Motor neuron (in vitro differentiated cells): ENCODE measurements at places on chromosomes 2 and 18. TPM values are rescaled to one million over a fixed set of nuclear protein-coding genes. Genes with fewer than 3 reads are reported as not detected.
A peak's percentile ranks its signal among the peaks of the same experiment; 100 is the strongest.

Gene AKAIN1
- total RNA-seq = 0.27 TPM in 1 of 2 replicates, not detected in the other

Gene SNORC
- total RNA-seq = 2.1 and 2.6 TPM in 2 replicates

Gene FBXO41
- total RNA-seq = 7.6 and 11.2 TPM in 2 replicates

Gene THSD7B
- total RNA-seq = 1.4 and 2.5 TPM in 2 replicates

Gene EVX2
- 0.15 and 0.16 TPM in 2 replicates for total RNA-seq

Gene G6PC2
- 0.25 TPM in 1 of 2 replicates, not detected in the other for total RNA-seq

Gene IL36RN
- 0.69 TPM in 1 of 2 replicates, not detected in the other for total RNA-seq

Gene RAB6C
- total RNA-seq = 0.92 and 0.94 TPM in 2 replicates

DNA sequence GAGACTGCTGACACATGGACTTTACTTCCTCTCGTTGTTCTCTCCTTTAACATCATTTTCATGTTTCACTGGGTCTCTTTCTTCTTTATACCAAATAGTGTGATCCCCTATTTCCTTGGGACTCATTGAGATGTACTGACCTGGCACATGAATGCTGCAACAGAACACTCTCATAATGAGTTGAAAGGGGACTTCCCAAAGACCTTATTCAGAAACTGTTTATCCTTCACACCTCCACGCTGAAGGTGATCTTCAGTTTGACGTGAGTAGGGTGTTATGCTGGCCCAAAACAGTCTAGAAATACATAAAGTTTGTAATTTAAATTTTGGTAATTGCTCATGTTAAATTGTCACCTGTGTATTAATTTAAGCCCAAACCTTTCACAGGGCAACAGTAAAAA, 1096.8 kb upstream of the GYPC start:
- ATAC-seq = no peak

DNA sequence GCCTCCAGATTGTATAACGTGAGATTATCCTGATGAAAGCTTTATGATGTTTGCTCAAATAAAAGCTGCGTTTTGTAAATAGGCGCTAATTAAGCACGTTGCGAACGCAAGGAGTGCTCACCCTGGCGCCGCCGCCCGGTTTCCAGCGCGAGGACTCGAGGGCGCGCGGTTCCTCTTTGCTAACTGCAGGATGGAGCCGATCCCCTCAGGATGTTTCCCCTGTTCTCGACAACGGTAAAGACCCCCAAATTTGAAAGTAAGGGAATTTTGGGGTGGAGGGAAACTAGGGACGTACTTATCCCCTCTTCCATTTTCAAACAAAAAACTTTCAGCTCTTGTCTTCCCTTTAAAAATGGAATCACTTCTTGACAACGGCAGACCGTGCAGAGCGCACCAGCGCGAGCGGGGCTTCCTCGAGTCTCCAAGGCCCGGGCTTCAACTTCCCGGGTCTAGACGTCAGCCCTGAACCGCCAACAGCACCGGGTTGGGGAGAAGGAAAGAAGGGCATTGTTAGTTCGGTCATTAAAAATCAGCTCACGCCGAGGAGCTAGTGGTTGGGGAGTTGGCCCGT, 1.1 kb upstream of the GBX2 start:
- no peak for ATAC-seq

GRCh38 chr2:125086313-125087184, 1061.5 kb downstream of the CNTNAP5 start:
- no peak for ATAC-seq

GRCh38 chr2:30287857-30288513, 56.7 kb downstream of the LBH start:
- ATAC-seq = no peak

GRCh38 chr2:126978333-126978732, 79.6 kb downstream of the TEX51 start:
- ATAC-seq = no peak

DNA sequence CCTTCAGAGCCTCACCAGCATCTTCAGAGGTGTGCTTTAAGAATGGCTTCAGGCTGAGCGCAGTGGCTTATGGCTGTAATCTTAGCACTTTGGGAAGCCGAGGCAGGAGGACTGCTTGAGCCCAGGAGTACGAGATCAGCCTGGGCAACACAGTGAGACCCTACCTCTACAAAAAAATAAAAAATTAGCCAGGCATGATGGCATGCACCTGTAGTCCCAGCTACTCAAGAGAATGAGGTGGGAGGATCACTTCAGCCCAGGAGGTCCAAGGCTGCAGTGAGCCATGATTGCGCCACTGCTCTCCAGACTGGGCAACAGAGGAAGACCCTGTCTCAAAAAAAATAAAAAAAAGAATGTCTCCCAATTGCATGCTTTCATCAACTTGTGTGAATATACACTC, 133.3 kb upstream of the ARL5A start:
- no peak for ATAC-seq

DNA sequence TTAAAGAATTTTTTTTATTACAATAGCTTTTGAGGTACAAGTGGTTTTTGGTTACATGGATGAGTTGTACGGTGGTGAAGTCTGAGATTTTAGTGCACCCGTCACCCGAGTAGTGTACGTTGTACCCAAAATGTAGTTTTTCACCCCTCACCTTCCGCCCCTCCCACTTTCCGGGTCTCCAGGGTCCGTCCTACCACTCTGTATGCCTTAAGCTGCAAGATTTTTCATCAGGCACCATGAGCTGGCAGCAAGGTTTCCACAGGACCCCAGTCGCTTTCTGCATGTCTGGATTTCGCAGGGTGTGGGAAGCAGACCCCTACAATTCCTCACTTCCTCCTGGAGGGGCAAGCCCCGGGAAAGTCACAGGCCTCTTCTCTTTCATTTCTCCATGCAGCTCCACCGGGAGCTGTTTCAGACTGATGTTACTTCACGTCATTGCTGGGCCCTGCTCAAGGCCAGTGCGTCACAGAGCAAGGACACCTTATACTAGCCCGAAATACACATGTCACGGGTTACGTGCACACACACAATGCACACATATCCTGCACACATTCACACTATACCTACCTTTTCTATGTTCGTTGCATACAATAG, 179.1 kb downstream of the ZFP36L2 start:
- ATAC-seq = no peak

- ATAC-seq = peak; percentile 89
Observed at GRCh38 chr2:232512602-232513001, 7.6 kb upstream of the PRSS56 start.

DNA sequence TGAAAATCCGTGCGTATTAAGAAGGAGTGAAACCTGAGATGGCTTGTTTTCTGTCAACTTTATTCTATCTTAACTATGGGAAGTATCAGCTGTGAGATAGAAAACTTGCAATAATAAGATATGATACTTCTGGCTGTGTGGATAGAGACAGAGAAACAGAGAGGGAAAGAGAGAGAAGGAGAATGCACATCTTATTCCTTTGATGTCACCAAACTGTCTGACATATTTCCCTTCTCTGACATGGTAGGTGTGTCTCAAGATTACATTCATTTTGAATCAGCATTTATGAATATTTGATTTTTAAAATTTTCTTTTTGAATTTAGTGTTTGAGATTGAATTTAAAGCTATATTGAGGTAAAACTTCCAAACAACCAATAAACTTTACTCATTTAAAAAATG, 69.4 kb downstream of the CDC42EP3 start:
- ATAC-seq = no peak

- no peak for ATAC-seq
Observed at GRCh38 chr2:8388781-8389180, 293.1 kb upstream of the ID2 start.

- ATAC-seq = no peak
Observed at GRCh38 chr2:171187177-171187576, 26.5 kb upstream of the TLK1 start.

DNA sequence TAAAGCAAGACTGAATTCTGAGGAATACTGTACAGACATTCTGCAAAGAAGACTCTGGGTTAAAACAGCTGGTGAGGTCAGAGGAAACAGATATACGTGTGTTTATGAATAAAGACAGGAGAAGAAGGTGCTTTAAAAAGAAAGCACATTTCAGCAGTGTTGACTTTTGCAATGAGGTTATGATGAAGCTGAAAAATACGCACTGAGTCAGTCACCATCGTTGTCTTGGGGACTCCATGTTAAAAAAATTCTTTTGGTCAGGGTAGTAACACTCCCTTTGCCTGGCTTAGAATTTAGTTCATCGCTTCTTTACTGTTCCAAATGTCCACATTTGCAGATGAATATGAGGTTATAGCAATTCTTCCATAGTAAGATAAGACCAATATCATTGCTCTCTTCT, 1049.0 kb downstream of the TSN start:
- no peak for ATAC-seq

- no peak for ATAC-seq
Observed at GRCh38 chr2:208183972-208184705, 5.7 kb downstream of the C2orf80 start.

GRCh38 chr18:24982831-24983230, 369.1 kb downstream of the ZNF521 start:
- ATAC-seq = no peak

DNA sequence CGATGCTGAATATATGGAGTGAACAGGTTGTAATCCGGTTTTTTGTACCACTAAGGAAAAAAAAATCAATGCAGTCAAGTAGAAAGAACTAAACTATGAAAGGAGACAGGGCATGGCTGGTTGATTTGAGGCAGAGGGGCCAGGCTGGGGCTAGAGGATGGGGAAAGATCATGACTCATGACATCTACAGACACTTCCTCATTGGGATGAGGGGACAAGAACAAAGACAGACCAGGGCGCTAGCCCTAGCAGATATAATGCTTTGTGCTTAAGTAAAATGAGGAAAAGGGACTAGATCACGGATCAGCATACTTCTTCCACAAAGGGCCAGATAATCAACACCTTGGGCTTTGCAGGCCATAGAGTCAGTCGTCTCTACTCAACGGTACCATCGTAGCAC, 55.8 kb downstream of the ST6GAL2 start:
- no peak for ATAC-seq

DNA sequence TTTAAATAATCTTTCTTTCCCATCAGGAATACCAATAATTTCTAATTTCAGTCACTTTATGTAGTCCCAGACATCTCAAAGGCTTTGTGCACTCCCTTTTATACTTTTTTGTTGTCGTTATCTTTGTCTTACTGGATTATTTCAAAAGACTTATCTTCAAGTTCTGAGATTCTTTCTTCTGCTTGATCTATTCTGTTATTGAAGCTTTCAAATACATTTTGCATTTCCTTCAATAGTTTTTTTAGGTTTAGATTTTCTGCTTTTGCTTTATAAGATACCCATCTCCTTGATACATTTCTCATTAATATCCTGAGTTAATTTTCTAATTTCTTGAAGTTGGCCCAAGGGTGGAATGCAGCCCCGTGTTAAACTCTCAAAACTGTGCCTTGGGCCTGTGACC, 432.4 kb downstream of the RIT2 start:
- ATAC-seq = no peak
